ENCODE measurements at places on chromosomes 6 and 20. TPM values are rescaled to one million over a fixed set of nuclear protein-coding genes. Genes with fewer than 3 reads are reported as not detected.

DNA sequence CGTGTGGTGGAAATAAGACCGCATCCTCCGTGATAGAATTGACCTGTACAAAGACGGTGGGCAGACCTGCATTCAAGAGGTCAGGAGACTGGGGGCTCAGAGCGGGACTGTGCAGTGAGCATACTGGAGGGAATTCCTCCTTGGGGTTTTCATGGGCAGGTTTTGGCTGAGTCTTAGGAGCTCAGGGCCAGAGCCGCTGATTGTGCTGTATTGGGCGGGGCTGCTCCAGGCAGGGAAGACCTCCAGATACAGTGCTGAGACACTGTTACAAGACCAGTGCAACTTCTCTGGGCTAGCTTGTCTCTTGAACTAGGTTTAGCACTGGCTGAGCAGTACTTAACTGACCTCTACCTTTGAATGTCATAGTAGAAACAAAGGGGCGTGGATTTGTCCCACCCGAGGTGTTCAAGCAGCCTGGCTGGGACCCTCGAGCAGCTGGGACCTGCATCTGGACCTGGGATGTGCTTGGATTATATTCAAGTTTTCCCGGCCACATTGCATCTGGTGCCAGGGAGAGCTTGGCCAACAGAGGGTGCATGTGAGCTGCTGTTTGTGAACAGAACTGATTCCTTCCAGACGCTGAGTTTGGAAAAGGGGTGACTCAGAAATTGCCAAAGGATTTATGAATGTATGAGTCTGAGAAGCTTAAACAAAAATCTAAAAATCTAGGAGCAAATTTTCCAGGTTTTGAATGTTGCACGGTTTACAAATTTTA lies 33.4 kb upstream of the SLC22A1 start:
- no peak for DNase-seq

The ARMC2 gene
- 6.7 TPM for total RNA-seq

The SAMD5 gene
- 0.04 TPM for total RNA-seq

DNA sequence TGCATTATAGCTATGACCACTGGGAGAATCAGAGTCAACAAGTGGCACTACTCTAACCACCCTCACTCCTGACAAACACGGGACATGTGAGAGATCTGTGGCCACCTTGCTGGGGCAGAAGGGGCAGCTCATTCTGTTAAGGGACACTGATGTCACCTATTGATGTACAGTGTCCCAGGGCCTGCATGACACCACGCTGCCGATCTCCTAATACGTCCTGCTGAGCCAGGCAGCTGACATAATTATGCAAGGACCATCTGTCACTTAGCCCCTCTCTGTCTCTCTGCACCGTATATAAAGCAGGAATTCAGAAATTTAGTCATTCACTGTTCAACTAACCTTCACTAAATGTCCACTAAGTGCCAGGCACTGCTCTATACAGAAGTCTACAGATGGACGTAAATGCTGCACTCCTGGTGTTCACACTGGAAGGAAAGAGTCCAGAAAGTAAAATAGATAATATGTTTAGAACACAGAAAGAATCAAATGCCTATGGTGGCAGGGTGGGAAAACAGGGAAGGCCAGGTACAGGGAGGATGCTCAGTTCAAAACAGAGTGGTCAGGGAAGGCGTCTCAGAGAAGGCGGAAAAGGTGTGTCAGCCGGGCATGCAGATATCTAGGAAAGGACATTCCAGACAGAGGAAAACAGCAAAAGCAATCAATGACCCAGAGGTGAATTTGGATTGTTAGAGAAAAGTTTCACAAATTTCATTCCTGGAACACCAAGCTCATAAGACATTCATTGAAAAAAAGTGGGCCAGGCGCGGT lies 173.8 kb downstream of the ZNF217 start:
- no peak for DNase-seq

DNA sequence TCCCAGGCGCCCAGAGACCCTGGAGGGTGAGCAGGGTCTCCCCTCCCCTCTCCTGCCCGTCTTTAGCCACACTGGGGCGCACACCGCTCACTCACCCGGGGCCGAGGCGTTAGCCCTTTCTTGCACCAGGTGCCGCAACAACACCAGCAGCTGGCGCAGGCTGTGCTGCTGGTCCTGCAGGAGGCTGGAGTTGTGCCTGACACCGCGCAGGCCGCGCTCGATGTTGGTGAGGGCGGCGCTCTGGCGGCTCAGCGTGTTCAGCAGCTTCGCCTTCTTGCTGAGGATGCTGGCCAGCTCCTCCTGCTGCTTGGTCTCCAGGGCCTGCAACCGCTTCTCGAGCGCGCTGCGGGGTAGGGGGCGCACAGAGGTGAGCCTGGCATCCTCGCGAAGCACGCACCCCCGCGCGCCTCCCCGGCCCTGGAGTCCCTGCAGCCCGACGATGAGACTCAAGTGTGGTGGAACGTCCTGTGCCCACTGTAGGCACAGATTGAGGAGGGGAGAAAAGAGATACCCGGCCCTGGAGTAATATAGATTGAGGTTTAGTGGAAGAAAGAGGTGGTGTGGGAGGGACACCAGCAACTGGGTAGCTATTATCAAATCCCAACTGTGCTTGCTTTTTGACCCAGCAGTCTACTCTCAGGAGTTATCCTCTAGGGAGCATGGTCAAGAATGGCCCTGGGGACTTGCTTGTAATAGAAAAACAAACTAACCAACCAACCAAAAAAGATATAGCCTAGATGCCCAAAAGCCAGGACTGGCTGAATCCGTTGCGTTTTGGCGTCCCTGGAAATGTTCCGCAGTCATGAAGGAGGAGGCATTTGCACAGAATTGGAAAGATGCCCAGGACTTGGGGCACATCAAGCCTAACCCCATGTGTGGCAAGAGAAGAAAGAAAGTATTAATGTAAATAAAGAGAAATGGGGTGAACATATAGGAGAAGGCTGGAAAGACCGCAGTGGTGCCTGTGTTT lies 30.9 kb downstream of the ANGPT4 start:
- no peak for DNase-seq

- DNase-seq = no peak
Measured at GRCh38 chr6:147586044-147586443, 77.6 kb downstream of the SAMD5 start.

The GSTA3 gene
- total RNA-seq = not detected

The BPI gene
- total RNA-seq = not detected
